ENCODE measurements at places on chromosomes 7 and 10.

- DNase-seq, result no peak
Observed at GRCh38 chr7:98091523-98091922, 15.1 kb upstream of the LMTK2 start.

- no peak for DNase-seq
Observed at GRCh38 chr7:38185395-38186307, 7.6 kb downstream of the STARD3NL start.

DNA sequence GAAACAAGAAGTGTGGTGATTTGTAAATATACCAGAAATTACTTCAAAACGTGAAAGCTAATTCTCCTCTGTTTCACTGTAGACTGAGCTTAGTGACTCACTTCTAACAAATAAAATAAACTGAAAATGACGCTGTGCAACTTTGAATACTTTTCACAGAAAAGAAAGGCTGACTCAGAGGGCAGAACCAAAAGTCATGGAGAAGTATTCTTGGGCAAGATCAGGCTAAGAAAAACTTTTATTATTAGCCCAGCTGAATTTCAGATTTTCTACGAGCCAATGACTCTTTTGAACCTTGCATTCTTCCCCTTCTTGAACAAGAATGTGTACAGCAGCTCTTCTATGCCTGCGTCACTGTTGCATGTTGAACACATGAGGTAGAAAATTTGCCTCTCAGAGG, 527.3 kb upstream of the GHITM start:
- DNase-seq, result no peak

GRCh38 chr10:95809370-95810197, 53.6 kb downstream of the ENTPD1 start:
- DNase-seq, result no peak

- no peak for DNase-seq
Observed at GRCh38 chr10:32372000-32372875, 25.3 kb upstream of the EPC1 start.

DNA sequence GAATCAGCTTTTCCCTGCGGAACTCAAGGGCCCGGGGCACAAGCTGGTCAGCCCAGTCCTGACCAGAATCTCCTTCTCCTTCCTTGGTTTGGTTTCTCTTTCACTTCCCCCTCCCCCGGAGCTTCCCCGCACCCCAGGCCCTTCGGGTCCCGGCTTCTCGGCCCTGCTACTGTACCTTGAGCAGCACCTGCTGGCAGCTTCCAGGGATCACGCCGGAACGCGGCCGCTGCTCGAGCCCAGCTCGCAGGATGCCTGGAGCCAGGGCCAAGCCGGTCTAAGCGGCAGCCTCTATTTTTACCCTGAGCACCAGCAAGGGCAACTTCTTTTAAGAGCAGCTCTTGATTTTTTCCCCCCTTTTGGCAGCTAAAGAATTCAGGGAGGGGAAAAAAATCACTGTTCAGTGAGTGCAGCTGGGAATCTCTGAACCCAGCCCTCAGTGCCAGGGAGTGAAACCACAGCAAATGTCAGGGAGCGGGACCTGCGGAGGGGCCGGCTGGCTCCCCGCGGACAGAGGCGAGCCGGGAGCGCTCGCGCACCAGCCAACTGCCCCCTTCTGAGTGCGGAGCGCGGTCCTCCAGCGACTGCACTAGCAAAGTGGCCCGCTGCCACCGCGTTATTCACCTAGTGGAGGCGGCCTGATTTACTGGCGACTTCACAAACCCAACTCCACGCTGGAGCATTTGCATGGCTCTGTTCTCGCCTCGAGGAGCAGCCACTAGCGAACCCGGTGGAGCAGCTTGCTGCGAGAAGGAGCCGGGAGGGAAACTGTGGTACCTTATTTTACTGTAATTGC, 2.4 kb upstream of the INHBA start:
- peak; percentile 76 for DNase-seq

GRCh38 chr7:159060440-159060839, 84.2 kb downstream of the VIPR2 start:
- DNase-seq, result peak; percentile 40

DNA sequence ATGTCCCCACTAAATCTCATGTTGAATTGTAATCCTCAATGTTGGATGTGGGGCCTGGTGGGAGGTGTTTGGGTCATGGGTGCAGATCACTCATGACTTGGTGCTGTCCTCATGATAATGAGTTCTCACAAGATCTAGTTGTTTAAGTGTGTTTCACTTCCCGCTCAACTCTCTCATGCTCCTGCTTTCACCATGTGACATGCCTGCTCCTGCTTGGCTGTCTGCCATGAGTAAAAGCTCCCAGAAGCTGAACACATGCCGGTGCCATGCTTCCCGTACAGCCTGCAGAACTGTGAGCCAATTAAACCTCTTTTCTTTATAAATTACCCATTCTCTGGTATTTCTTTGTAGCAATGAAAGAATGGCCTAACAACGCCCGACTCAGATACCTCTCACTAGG, 6.2 kb upstream of the PSTK start:
- DNase-seq, result no peak

- DNase-seq, result no peak
Observed at GRCh38 chr10:15293862-15294842, 76.9 kb downstream of the FAM171A1 start.

GRCh38 chr7:141874787-141875186, 33.5 kb upstream of the PRSS37 start:
- no peak for DNase-seq

GRCh38 chr10:82245906-82246560, 371.0 kb downstream of the NRG3 start:
- DNase-seq, result no peak

GRCh38 chr7:19020062-19020461, 97.4 kb downstream of the TWIST1 start:
- no peak for DNase-seq

DNA sequence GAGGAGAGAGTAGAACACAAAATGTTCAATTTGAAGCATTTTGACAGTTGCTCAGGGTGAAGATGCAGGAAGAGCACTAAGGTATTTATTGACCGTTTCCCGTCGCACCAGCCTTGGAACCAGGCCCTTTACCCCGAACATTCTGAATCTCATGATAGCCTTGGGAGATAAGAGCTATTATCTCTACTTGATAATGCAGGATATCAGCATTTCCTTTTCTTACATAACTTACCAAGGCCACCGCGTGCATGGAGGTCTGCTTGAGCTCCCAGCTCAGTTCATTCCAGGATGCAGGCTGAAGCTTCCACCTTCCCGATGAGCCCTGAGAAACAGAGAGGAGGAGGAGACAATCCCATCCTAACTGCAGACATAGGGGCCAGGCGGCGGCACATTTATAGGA, 324.2 kb upstream of the COBL start:
- DNase-seq, result no peak

DNA sequence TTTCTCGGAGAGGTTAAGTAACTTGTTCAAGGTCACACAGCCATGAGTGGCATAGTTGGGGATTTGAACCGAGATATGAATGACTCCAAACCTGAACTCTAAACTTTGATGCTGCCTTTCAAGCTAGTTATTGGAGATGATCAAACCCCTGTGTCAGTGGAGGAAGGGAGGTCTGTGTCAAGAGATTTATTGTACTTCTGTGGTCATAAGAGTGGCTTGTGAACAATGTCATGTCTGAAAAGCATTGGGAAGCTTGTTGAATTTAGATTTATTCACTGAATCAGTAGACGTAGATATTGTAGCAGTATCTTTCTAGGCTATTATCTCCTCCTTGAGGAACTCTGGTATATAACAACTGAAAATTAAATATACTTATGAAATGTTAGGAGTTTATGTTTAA, 27.3 kb downstream of the SNX10 start:
- DNase-seq, result no peak

DNA sequence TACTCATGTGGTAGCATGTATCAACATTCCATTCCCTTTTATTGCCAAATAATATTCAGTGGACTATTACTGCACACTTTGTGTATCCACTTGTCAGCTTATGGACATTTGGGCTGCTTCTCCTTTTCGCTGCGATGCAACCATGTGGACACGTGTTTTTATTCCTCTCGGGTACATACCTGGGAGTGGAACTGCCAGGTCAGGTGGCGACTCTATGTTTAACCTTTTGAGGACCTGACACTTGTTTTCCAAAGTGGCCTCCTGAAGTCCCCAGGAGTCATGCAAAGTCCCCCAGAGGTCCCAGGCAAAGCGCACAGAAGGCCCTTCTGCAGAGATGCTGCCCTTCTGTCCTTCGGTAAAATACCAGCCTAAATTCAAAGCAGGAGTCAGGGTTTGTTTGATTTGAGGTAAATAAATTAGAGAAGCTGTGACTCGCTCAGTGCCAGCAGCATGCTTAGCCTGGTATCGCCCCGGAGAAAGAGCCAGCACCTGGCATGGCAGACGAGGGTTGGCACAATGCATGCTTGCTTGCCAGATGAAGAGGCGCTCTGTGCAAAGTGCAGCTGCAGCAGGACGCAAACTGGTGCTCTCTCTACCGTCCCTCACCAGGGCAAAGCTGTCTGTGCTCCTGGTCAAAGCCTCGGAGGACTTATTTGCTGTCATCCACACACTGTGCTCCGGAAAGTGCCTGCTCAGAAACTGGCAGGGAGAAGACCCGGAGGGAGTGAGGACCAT, 37.8 kb downstream of the HIPK2 start:
- peak; percentile 42 for DNase-seq

DNA sequence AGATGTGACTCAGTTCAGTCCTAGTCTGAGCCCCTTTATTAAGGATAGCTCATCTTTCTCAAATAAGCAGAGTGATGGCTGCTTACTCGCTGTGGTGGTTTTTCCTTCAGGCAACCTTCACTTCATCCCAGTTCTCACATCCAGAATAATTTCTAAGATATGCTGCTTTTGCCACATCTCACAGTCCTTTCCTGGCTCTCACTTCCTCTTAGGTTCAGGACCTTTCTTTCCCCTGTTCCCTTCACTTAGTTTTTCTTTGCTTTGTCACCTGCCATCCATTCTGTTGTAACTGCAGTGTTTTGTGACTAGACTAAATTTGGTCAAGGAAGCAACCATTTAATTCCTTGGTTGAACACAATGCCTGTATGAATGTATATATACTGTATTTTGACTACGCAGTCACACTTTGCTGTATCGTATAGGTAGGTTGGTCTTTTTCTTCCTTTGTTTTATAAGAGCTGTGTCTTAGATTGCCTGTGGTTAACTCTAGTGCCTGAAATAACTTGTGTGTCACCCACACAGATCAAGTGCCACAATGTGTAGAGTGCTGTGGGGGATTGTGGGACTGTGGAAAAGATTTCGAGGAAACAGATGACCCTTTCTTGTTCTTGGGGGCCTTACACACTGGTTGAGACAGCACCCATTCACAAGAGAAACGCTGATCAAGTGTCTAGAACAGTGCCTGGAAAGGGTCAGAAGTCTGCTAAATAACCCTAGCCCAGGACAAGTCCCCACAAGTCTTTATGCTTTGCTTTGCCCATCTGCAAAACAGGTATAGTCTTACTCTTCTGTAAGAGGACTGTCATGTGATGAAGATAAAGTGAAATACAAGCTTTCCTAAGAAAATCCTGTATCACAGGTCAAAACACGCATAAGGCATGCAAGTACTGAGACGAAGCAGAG, 2.6 kb downstream of the ZNF655 start:
- DNase-seq, result no peak

GRCh38 chr7:15626041-15626440, 60.4 kb downstream of the MEOX2 start:
- DNase-seq, result no peak

- DNase-seq, result no peak
Observed at GRCh38 chr10:112202561-112203241, 19.1 kb upstream of the GPAM start.

- DNase-seq, result no peak
Observed at GRCh38 chr10:13390604-13391522, 42.8 kb upstream of the SEPHS1 start.

GRCh38 chr10:61986382-61986781, 84.9 kb downstream of the ARID5B start:
- DNase-seq, result no peak

DNA sequence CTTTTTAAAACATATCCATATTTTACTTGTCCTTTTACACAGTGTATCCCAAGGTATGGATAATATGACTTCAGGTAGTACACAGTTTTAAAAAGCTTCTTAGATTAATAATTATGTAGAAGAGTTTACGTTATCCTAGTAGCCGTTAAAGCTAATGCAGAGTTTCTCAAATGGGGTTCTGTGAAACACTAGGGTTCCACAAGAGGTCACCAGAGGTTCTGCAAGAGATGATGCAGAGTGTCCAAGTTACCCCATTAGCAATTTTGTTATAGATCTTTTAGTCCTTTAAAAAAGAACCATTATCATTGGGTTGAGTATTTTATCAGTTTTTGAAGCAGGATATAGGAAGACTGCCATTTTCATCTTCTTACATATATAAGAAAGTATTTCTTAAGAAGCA, 298.9 kb upstream of the HPS1 start:
- DNase-seq, result no peak

GRCh38 chr10:5443429-5443828, 31.1 kb downstream of the NET1 start:
- no peak for DNase-seq

DNA sequence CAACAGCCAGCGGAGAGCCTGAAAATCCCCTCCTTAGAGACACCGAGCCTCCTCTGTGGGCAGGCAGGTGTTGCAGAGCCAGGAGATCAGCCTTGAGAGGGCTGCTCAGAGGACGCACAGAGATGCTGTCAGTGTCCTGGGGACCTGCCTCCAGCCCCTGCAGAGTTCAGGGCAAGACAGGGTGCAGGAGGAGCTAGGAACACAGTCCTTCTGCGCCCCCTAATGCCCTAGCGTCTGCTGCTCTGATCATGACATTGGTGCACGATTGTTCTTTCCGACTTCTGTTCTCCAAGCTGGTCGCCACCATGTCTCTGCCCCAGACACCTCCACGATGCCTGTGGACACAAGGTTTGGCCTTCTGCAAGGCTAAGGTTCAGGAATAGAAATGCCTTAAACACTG, 613.7 kb upstream of the MKI67 start:
- DNase-seq, result no peak

GRCh38 chr10:81109200-81109752, 571.6 kb downstream of the SH2D4B start:
- no peak for DNase-seq

- no peak for DNase-seq
Observed at GRCh38 chr10:44437840-44438511, 53.1 kb upstream of the CXCL12 start.

DNA sequence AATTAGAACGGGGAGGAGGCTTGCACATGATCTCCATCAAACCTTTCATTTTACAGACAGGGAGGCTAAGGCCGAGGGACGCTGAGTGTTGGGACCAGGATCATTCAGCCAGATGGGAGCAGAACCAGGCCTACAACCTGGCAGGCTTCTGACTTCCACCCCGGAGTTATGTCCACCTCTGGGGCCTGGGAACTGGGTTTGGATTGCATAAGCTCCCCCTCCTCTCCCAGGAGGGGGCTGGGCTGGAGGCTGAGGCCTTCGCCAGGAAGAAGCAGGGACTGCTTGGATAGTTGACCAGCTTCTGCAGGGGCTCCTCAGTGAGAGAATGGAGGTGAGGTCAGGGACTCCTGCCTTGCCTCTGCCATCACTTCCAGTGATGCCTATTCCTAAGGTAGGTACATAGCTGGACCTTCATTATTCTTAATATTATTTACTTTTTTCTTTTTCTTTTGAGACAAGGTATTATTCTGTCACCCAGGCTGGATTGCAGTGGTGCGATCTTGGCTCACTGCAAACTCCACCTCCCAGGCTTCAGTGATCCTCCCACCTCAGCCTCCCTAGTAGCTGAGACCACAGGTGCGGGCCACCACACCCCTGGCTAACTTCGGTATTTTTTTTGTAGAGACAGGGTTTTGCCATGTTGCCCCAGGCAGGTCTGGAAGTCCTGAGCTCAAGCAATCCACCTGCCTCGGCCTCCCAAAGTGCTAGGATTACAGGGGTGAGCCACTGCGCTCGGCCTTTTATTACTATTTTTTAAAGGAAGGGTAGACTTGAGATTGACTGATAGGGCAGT, 1.3 kb downstream of the SNX10 start:
- DNase-seq, result no peak

GRCh38 chr7:29019896-29020295, 61.8 kb upstream of the TRIL start:
- DNase-seq, result no peak
